SK-N-MC (cell line): ENCODE measurements at places on chromosomes 7 and 10.

- DNase-seq: no peak
These were observed 51.7 kb downstream of the ADRA2A start for GRCh38 chr10:111128331-111129180.

DNA sequence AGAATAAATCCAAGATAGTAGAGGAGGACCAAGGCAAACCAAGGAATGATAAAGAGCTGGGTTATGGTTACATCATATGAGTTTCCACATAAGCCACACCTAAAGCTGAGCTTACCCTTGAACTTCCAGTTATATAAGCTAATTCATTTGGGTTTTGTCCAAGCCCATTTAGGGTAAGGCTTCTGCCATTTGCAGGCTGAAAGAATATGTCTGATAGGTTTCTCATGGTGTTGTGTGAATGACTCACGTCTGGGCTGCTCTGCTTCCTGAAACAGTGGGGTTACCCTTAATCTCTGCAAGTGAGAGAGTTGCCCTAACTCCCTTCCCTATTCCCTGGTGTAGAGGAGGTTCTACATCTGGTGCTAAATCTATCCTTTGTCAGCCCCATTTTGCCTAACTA is 60.8 kb downstream of the PTTG1IP2 start:
- no peak for DNase-seq

GRCh38 chr7:3482147-3482921 is 181.3 kb downstream of the SDK1 start:
- peak; percentile 42 for DNase-seq

GRCh38 chr10:33126742-33127141 is 168.7 kb upstream of the ITGB1 start:
- DNase-seq: no peak

GRCh38 chr10:104802941-104803340 is 161.9 kb downstream of the SORCS3 start:
- DNase-seq: no peak

DNA sequence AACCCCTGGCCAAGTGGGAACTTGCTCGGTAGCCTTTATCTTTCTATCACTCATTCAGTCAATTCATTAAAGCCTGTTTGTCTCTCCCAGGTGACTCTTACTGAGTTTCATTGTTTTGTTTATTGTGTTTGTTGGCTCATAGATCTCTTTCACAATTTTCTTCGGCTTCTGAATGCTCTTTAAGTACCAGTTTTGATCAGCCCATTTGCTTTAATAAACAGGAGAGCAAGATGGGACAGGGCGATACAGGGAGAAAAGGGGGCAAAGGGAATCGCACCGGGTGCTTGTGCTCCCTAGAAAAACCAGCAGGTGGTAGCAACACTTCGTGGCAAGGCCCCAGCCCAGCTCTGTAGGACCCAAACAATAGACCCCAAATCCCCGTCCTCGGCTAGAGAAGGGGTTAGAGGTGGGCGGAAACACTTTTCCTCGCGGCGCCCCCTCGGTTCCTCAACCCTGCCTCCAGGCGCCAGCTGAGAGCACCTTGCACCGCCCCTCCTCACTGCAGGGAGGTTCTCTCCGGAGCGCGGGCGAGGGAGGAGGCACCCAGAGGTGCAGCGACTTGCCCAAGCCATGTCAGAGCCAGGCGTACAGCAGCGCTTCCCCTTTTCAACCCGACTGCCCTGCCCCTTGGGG is 1.0 kb upstream of the EPHB6 start:
- no peak for DNase-seq

DNA sequence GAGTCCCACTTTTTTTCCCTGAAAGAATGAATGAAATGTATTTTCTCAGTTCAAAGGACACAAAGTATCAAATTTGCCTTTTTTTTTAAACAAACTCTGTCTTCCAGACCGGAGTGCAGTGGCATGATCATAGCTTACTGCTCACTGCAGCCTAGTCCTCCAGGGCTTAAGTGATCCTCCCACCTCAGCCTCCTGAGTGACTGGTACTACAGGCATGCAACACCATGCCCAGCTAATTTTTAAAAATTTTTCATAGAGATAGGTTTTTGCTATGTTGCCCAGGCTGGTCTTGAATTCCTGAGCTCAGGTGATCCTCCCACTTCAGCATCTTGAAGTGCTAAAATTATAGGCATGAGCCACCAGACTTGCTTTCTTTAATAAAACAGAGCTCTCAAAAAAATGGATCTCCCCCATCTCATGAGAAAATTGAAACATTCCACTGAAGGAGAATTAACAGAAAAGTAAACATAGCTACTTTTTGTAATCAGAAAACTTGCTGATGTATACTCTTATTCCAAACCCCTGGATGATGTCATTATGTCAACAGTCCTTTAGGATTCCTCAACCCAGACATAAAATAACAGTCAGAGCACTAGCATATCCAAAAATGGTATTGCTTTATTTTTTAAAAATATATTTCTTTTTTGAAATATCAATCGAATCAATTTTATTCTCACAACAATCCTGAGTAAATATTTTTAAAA is 12.3 kb upstream of the TRDMT1 start:
- no peak for DNase-seq

GRCh38 chr10:452512-453426 is 236.7 kb downstream of the DIP2C start:
- DNase-seq: no peak

- no peak for DNase-seq
These were observed 28.2 kb downstream of the PHYH start for GRCh38 chr10:13271552-13272163.

DNA sequence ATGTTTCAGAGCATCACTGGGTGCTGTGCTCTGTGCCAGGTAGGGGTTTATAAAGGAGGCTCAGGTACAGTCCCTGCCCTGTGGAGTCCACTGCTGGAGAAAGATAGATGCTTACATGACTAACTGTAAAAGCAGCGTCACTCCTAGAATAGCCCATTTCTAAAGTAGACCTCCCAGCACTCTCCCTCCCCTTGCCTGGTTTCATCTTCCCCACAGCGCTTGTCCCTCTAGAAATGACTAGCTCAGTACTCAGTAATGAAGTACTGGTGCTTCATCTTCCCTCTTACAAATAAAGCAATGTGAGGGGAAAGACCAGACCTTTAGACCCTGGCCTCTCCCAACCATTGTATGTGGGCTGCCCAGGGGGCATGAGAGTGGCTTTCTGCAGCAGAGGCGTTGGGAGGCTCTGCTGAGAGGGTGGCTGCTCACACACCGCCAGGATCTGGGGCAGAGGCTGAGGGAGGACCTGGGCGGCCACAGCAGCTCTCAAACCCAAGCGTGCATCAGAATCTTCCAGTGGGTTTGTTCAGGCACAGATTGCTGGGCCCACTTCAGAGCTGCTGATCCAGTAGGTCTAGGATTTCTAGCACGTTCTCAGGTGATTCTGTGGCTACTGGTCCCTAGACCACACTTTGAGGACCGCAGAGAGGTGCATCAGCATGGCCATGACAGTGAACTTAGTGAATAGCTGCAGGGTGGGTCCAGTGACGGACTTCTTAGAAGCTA is 110.3 kb upstream of the ANLN start:
- DNase-seq: no peak

- no peak for DNase-seq
These were observed 1027.5 kb downstream of the GATA3 start for GRCh38 chr10:9081961-9082360.

- no peak for DNase-seq
These were observed 77.9 kb downstream of the GRB10 start for GRCh38 chr7:50704844-50705243.

DNA sequence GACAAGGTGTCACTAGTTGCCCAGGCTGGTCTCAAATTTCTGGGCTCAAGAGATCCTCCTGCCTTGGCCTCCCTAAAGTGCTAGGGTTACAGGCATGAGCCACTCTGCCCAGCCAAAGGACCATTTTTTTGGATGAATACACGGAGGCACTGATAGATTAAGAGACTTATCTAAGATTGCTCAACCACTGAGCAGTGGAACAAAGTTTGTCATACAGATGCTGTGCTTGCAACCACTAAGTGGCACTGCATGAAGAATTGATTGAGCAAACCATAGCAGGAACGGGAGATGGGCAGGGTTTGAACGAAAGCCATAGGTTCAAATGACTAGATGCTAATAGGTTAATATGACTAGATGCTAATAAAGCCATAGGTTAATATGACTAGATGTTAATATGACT is 61.1 kb downstream of the EBLN1 start:
- no peak for DNase-seq

- DNase-seq: no peak
These were observed 67.8 kb upstream of the PDCD4 start for GRCh38 chr10:110803830-110804338.

GRCh38 chr7:17524746-17525145 is 226.3 kb downstream of the AHR start:
- DNase-seq: no peak

- no peak for DNase-seq
These were observed 3.0 kb downstream of the FKBP14 start for GRCh38 chr7:30023524-30023923.

DNA sequence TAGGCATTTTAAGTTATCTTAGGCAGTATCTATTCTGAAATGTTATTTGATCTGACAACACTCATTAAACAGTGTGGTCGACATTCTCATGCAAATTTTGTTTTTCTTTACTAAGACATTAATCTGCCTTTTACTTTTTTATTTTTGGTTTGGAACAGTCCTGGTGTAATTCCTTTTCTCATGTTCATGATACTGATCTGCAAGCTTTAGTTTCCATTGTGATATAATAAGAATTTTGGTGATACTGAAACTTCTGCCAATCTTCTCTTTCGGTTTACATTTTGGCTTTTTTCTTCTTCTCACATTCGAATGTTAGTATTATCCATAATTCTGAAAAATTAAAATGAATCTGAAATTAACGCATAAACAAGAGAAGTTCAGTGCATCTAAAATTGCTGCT is 281.9 kb upstream of the MTPN start:
- DNase-seq: no peak

DNA sequence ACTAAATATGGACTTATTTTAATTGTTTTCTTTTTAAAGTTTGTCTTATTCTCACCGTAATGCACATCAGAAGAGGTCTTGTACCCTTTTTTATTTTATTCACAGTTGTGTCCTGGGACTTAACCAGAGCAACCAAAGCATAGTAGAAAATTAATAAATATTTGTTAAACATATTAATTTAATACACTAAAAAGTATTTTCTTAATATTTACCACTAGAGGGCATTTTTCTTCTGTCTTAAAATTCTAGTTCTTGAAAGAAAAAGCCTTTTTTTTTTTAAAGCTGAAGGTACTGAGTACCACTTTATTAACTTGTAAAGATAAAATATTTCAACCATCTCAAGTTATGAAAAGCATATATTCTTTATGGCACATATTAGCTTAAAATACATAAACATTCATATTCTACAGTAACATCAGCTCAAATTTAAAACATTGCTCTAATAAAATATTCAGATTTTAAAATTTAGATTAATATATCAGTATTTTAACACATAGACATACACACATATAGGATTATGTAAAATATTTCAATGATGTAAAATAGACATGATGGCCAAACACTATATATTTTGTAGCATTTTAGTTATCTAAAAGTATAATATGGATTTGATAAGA is 260.4 kb downstream of the SEMA3A start:
- DNase-seq: no peak

- no peak for DNase-seq
These were observed 173.3 kb downstream of the NEURL1 start for GRCh38 chr10:103666762-103667150.

GRCh38 chr10:102007796-102008195 is 48.2 kb downstream of the ARMH3 start:
- no peak for DNase-seq

DNA sequence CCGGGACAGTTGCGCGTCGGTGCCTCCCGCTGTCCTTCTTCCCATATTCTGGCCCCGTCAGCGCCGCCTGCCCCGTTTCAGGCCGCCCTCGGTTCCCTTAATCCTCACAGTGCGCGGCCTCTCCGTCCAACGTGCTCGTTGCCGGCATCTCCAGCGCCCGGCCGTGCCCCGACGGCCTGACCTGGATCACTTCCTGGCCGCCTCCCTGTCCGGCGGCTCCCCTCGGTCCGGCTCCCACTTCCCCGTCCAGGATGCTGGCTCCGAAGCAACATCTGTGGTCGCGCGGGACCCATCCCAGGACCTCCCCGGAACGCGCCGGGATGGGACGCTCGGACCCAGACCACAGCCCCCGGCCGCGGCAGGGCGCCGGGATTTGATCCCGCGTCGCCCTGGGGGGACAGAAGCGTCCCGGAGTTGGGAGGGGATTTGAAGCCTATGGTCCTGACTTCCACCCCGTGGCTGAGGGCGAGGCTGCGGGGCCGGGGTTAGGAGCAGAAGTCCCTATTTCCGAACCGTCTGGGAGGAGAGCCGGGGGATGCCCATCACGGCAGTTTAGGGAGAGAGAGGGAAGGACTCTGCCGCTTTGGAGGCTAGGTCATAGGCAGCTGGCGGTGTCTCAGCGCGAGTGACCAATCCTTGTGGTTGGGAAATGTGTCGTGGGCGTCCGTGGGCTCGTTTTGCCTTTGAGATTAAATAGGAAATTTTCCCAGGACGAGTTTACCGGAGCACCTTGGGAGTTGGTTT is 53.8 kb downstream of the KCTD7 start:
- no peak for DNase-seq

DNA sequence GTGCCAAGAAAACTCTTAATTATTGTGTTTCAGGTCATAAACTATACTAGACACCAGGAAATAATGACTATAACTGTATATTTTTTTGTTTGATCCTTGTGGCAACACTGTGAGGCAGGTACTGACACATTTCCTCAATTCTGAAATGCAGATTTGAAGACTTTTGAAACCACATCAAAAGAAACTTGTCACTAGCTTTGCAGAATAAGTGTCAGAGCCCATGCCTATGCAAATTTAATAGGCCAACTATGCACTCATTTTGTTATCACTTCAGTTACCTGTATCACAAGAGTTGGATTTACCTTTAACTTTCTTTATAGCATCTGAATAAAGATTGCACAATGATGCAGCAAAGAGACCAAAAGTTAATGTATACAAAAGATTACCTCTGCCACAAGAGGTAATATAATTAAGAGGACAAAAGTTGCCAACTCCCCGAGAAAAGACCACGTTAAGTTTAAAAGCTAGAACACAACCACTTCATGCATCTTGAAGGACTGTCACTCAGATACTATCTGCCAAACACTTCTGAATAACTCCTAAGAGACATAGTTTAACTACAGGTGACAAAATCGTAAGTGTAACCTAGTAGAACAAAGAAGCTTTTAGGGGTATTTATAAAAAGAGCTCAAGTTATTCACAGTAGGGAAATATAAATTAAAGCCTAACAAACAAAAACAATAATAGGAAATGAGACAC is 80.5 kb downstream of the ELAPOR2 start:
- DNase-seq: no peak
